ENCODE measurements at places on chromosomes 16 and 17.
A peak's percentile ranks its signal among the peaks of the same experiment; 100 is the strongest.

GRCh38 chr17:48620461-48621139 is 5.5 kb upstream of the HOXB8 start:
- no peak overlapping the region for H3K4me3 ChIP-seq

DNA sequence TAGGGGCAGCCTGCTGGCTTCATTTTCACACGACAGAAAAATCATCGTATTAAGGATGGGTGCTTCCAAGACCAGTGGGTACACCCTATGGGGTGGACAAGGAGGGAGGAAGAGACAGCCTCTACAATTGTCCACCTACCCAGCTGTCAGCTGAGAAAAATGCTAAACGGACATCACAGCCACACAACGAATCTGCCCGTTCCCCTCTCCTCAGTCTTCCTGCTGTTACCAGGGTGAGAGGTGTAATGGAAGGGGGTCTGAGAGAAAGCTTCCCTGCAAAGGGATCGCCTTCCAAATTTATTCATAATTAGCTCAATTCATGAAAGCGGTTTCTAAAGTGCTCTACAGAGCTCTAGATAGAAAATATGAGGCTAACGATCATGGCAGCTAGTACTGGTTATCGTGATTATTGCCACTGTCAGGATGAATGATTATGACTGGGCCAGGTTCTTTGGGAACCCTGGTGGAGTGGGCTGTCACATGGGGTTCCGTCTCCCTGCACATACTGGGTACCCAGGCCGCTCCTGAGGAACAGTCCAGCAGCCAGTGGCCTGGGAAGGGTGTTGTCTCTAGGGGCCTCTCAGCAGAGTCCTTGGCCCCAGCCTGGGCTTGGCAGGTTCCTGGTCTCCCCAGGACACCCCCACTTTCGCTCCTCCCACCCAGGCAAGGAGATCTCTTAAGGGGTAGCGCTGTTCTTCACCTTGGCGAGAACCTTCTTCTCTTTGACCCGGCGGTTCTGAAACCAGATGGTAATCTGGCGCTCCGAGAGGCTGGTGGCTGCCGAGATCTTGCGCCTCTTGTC is 2.2 kb downstream of the HOXB13 start:
- H3K36me3 ChIP-seq, result peaks cover 6% of the 10 kb centered on the region
- H3K4me3 ChIP-seq, result peak overlapping the region; percentile 82
- H3K4me1 ChIP-seq, result peaks cover 37% of the 10 kb centered on the region
- peaks cover 93% of the 10 kb centered on the region for H3K27me3 ChIP-seq

GRCh38 chr17:37098910-37099664 is 150.3 kb downstream of the AATF start:
- no peak overlapping the region for H3K4me3 ChIP-seq
- H3K27ac ChIP-seq, result peak overlapping the region; percentile 82
- no peaks in the 10 kb centered on the region for H3K27me3 ChIP-seq
- DNase-seq, result no peak
- H3K36me3 ChIP-seq, result peaks cover 11% of the 10 kb centered on the region

- H3K36me3 ChIP-seq, result peaks cover 6% of the 10 kb centered on the region
- H3K4me1 ChIP-seq, result no peaks in the 10 kb centered on the region
- H3K27me3 ChIP-seq, result no peaks in the 10 kb centered on the region
- no peak for DNase-seq
- H3K27ac ChIP-seq, result no peak overlapping the region
These were observed 56.0 kb downstream of the CYB5D2 start for GRCh38 chr17:4198995-4199394.

GRCh38 chr16:57522960-57523359 is 13.4 kb downstream of the CCDC102A start:
- no peak overlapping the region for H3K4me3 ChIP-seq
- H3K27ac ChIP-seq, result peak overlapping the region; percentile 8
- no peaks in the 10 kb centered on the region for H3K27me3 ChIP-seq
- peaks cover 11% of the 10 kb centered on the region for H3K4me1 ChIP-seq
- no peaks in the 10 kb centered on the region for H3K36me3 ChIP-seq

DNA sequence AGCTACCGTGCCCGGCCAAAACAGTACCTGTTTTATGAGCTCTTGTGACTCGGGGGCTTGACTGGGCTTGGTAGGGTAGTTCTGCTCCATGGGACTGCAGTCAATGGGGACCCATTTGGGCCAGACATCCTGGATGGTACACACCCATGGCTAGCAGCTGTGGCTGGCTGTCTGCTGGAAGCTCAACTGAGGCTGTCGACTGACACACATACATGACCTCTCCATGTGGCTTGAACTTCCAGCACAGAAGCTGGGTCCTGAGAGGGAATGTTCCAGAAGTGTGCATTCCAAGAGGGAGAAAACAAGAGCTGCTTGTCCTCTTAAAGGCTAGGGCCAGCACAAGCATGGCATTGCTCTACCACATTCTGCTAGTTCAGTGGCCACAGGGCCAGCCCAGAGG is 14.9 kb upstream of the NKD1 start:
- DNase-seq, result no peak
- H3K36me3 ChIP-seq, result peaks cover 4% of the 10 kb centered on the region
- no peak overlapping the region for H3K27ac ChIP-seq
- peaks cover 8% of the 10 kb centered on the region for H3K27me3 ChIP-seq

- peaks cover 5% of the 10 kb centered on the region for H3K4me1 ChIP-seq
- H3K4me3 ChIP-seq, result no peak overlapping the region
- H3K27ac ChIP-seq, result no peak overlapping the region
- H3K27me3 ChIP-seq, result peaks cover 18% of the 10 kb centered on the region
- H3K36me3 ChIP-seq, result peaks cover 3% of the 10 kb centered on the region
These were observed 46.4 kb downstream of the PITPNM3 start for GRCh38 chr17:6509921-6510320.

GRCh38 chr16:49345829-49346228 is 27.8 kb upstream of the C16orf78 start:
- DNase-seq, result no peak
- H3K27me3 ChIP-seq, result peaks cover 6% of the 10 kb centered on the region
- H3K4me1 ChIP-seq, result no peaks in the 10 kb centered on the region
- no peaks in the 10 kb centered on the region for H3K36me3 ChIP-seq
- no peak overlapping the region for H3K4me3 ChIP-seq
- H3K27ac ChIP-seq, result no peak overlapping the region

DNA sequence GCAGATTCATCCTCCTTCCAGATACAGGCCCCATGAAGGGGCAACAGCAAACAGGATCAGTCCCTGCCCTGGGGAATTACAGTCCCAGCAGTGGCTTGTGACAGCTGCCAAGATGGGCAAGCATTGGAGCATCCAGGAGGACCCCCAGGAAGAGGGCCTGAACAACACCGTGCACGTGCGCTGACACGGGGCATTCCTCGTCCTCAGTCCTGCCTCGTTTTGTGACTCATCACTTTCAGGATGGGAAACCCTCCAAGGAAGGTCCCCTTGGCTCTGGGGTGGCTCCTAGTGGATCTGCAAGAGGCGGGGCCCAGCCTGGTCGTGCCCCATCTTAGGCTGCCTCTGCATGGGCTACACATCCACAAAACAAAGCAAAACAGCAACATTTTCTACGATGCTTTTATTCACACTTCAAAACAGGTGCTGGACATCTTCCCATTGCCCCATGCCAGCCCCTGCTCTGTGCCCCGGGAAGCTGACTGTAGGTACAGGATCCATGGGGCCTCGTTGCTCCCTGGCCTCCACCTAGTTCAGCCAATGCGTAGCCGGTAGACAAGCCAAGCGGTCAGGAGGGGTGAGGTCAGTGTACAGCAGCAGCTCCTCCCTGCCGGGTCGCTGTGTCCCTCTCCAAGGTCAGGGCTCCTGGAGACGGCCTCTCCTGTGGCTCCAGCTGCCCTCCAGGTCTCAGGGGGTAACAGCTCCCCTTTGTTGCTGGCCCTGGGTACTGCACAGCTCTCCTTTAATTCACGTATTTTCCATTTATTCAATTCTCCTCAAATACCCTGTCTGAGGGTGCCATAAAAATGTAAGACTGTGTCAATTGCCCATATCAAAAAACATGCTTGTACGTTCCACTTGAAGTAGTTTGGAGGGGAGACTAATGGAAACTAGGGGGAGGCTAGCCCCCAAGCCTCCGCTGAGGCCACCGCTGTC is 32.2 kb downstream of the ACTG1 start:
- H3K27me3 ChIP-seq, result peaks cover 39% of the 10 kb centered on the region
- H3K27ac ChIP-seq, result no peak overlapping the region
- H3K4me1 ChIP-seq, result peaks cover 2% of the 10 kb centered on the region
- peak overlapping the region; percentile 36 for H3K4me3 ChIP-seq
- no peak for DNase-seq
- H3K36me3 ChIP-seq, result no peaks in the 10 kb centered on the region

DNA sequence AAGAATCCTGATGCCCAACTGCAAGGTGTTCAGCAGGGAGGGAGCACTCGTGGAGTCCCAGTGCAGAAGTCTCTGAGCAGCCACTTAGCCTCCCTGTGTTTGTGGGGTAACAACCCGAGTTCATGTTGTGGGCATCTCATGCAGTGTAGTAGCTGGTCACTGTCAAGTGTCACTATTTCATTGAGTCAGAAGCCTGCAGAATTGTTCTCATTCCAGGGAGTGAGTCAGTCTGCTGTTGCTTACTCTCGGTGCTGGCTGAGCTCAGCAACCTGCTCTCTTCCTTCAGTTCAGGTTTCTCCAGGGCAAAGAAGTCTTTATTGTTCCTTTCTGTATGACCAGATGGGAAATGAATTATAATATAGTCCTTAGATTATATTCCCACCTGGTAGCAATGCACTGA is 24.1 kb downstream of the HMOX2 start:
- H3K4me3 ChIP-seq, result no peak overlapping the region
- H3K36me3 ChIP-seq, result no peaks in the 10 kb centered on the region
- H3K4me1 ChIP-seq, result peaks cover 70% of the 10 kb centered on the region
- no peaks in the 10 kb centered on the region for H3K27me3 ChIP-seq
- DNase-seq, result no peak

DNA sequence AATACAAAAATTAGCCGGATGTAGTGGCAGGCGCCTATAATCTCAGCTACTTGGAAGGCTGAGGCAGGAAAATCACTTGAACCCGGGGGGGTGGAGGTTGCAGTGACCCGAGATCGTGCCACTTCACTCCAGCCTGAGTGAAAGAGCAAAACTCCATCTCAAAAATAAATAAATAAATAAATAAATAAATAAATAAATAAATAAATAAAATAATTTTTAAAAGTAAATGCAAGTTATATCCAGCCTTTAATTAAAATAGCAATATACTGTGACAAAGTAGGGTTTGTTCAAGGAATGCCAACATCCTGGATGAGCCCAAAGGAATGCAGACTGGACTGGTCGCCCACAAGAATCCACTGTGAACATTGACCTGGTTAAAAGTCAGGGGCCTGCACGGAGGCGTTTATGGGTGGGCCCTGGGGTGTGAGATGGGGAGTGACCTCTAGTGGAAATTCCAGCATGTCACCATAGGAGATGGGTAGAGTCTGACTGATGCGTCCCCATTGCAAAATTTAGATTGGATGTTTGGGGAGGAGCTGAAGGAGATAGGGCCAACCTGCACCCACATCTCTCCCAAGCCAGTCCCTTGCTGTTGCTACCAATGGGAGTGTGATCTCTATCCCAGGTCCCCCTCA is 9.7 kb upstream of the PIK3R5 start:
- no peak overlapping the region for H3K27ac ChIP-seq
- H3K27me3 ChIP-seq, result no peaks in the 10 kb centered on the region
- no peak for DNase-seq
- no peak overlapping the region for H3K4me3 ChIP-seq
- peaks cover 3% of the 10 kb centered on the region for H3K36me3 ChIP-seq
- peaks cover 4% of the 10 kb centered on the region for H3K4me1 ChIP-seq

- DNase-seq, result no peak
- peaks cover 3% of the 10 kb centered on the region for H3K36me3 ChIP-seq
- H3K27me3 ChIP-seq, result peaks cover 48% of the 10 kb centered on the region
These were observed 16.9 kb downstream of the COX6A2 start for GRCh38 chr16:31411024-31411844.

GRCh38 chr17:80408872-80409271 is 6.1 kb upstream of the ENDOV start:
- H3K27me3 ChIP-seq, result peaks cover 35% of the 10 kb centered on the region
- peaks cover 2% of the 10 kb centered on the region for H3K4me1 ChIP-seq
- no peak overlapping the region for H3K4me3 ChIP-seq
- DNase-seq, result no peak

GRCh38 chr16:2979669-2980226 is 498 bp downstream of the PKMYT1 start:
- peak overlapping the region; percentile 77 for H3K4me3 ChIP-seq
- H3K27ac ChIP-seq, result no peak overlapping the region

GRCh38 chr17:73663614-73664013 is 19.4 kb upstream of the SDK2 start:
- no peak overlapping the region for H3K27ac ChIP-seq
- no peaks in the 10 kb centered on the region for H3K36me3 ChIP-seq
- no peaks in the 10 kb centered on the region for H3K27me3 ChIP-seq
- DNase-seq, result no peak

DNA sequence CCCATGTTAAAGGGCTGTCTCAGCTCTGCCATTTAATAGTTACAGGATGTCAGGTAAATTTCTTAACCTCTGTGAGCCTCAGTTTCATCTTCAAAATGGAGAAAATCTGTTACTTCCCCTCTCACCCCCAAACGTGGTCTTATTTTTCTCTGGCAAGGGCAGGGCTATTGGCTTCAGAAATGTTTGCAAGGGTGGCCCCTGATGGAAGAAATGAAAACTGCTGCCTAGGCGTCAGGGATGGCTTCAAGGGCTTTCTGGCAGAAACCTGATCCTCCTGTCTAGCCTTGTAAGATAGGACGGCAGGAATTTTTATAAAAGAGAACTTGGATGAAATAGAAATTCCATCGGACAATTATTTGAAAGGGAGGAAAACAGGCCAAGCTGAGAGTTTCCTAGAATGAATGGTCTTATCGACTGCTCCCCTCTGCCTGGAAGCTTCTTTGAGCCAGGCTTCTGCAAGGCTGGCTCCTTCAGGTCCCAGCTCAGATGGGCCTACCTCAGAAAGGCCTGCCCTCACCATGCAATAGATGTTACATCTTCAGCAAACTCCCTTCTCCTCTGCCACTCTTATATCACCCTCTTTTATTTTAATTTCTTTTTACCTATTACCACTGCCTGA is 43.0 kb upstream of the TANGO6 start:
- no peak overlapping the region for H3K4me3 ChIP-seq
- H3K4me1 ChIP-seq, result peaks cover 2% of the 10 kb centered on the region
- no peak overlapping the region for H3K27ac ChIP-seq

- H3K27ac ChIP-seq, result peak overlapping the region; percentile 75
- H3K27me3 ChIP-seq, result no peaks in the 10 kb centered on the region
- H3K4me3 ChIP-seq, result no peak overlapping the region
- peak; percentile 6 for DNase-seq
- H3K4me1 ChIP-seq, result peaks cover 4% of the 10 kb centered on the region
These were observed 28.1 kb downstream of the HEATR3 start for GRCh38 chr16:50093607-50094539.

DNA sequence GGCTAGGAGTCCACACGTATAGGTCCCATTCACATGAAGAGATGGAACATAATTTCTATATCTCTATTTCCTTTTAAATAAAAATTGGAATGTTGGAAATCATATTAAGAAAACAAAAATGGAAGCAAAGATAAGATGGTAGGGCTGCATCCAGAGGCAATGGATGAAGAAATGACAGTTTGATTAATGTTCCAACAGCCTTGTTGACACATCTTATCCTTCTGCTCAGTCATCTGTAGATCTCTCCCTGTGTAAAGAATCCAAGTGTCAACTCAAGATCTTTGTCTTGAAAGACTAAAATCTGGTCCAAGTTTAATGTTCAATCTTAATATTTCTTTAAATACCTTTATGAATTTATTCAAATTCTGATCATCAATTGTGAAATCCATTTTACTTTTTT is 7.8 kb upstream of the KCNJ2 start:
- H3K27me3 ChIP-seq, result peaks cover 48% of the 10 kb centered on the region
- H3K4me1 ChIP-seq, result no peaks in the 10 kb centered on the region
- no peak overlapping the region for H3K4me3 ChIP-seq

All from T-helper 17 cell (primary cell).